ENCODE measurements at places on chromosomes 1 and 21.

GRCh38 chr1:74712881-74713280 lies 20.0 kb downstream of the CRYZ start:
- DNase-seq = no peak

DNA sequence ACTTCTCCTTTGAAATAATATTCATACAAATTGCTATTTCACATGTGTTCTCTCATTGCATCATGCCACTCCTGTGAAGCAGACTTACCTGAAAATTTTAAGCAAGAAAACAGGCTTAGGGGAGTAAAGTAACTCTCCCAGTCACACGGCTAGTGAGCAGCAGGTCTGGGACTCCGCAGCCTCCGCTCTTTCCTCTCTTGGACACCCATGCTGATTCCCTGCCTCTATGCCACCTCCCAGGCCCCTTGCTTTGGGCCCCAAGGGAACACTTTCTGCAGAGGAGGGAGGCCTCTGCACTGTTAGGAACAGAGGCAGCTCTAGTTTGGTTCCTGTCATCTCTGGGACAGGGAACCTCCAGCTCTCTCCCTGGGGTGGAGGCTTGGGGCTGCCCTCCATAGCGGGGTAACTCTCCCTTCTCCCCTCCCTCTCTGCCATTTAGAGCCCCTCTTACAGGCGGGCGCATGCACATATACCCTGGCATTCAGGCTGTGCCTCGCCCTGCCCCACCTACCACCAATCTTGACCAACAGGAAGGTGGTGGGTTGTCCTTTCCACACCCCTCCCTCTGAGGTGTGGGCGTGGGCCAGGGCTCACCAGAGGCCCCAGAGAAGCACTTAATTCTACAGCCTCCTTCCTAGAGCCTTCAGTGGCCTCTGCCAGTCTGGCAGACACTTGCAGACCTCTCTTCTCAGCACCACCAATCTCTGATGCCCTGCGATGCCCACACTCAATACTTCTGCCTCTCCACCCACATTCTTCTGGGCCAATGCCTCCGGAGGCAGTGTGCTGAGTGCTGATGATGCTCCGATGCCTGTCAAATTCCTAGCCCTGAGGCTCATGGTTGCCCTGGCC lies at the start of gene RXFP4:
RXFP4 (plus strand) TSS at position 646 of the 852 bp plus-strand sequence; CDS start at position 718, 72 bp downstream.
- no peak for DNase-seq

DNA sequence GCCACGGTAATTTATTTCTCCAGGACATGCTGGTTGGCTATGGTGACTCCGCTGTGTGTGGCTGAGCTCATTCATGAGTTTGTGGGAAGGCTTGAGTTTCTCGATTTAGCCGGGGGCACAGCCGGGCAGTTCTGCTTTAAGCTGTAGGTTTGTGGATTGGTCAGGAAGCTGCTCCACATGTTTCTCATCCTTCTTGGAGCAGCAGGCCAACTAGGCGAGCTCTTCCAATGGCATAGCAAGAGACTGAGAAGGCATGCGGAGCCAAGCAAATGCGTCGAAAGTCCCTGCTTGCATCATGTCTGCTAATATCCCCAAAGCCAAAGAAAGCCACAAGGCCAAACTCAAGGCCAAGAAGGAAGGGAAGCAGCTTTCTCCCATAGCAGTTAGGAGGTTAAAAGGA lies 71.6 kb upstream of the GREM2 start:
- DNase-seq = no peak

GRCh38 chr21:33305938-33306337 lies 18.8 kb upstream of the IFNAR1 start:
- DNase-seq = no peak

DNA sequence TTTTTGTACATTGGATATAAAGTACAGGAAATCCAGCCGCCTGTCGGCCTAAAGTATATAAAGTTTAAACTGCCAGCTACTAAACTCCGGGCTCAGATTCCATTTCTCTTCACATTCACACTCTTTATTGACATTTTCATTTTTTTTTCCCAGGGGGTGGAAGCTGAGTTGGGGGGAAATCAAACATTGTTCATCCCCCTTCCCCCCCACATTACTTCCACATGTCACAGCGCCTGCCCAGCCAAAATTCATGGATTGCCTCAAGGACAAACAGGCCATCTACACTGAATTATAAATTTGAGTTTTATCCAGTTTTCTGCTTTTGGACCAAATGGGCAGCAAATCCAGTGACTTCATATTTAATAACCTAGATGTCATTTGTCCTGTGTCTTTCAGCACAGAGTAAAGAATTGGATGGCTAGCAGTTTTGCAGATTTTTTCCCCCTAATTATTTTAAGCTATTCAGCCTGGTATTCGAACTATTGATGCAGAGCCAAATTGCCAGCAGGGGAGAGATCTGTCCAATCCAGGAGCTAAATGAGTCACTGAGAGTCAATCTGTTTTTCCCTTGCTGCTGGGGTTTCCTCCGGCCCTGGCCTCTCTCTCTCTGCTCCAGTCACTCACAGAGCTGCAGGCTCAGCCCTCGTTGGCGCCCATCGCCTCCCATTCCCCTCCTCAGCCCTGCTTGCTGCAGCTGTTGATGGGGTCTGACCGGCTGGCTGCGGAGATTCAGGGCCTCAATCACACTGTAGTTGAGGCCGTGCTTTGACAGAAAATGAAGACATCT lies 98.0 kb downstream of the LMO4 start:
- DNase-seq = no peak

GRCh38 chr21:42307106-42307505 lies 8.1 kb downstream of the TFF3 start:
- no peak for DNase-seq

GRCh38 chr1:241627453-241628259 lies 12.5 kb downstream of the CHML start:
- peak; percentile 36 for DNase-seq

DNA sequence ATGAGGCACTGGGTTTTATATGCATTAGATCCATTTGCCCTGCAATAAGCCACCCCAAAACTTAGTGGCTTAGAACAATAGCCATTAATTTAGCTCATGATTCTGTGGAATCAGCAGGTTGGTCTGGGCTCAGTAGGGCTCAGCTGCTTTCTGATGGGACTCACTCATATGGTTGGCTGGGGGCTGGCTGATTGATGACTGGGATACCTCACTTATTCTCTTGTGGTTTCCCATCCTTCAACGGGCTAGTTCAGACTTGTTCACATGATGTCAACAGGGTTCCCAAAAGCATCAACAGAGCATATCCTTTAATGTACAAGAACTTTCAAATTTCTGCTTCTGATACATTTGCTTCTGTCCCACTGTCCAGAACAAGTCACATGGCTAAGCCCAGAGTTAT lies 43.2 kb downstream of the DNM3 start:
- DNase-seq = no peak

DNA sequence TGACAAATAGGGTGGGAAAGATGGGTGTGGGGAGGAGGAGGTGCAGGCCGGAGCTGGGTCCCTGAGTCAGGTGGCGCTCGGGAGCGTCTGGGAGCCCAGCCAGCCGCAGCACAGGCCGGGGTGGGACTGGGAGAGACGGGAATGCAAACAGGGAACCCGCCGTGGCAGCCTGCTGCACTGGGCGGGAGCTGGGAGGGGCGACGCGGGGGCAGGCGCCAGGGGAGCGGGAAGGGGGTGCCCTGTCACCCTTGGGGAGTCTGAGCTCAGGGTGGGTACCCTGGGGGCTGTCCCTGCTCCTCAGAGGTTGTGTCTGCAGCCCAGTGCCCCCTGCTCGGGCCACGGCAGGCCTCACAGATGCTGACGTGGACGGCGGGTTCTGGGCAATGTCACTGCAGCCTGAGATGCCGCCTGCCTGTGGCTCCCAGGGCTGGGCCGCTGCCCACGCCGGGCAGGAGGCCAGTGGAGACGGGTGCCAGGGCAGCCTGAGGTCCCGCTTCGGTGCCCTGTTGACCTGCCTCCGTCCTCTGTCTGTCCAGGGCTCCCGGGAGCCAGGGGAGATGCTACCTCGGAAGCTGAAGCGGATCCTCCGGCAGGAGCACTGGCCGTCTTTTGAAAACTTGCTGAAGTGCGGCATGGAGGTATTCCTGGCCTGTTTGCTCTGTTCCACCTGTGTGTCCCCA lies 16.6 kb upstream of the LRRC3 start:
- no peak for DNase-seq

DNA sequence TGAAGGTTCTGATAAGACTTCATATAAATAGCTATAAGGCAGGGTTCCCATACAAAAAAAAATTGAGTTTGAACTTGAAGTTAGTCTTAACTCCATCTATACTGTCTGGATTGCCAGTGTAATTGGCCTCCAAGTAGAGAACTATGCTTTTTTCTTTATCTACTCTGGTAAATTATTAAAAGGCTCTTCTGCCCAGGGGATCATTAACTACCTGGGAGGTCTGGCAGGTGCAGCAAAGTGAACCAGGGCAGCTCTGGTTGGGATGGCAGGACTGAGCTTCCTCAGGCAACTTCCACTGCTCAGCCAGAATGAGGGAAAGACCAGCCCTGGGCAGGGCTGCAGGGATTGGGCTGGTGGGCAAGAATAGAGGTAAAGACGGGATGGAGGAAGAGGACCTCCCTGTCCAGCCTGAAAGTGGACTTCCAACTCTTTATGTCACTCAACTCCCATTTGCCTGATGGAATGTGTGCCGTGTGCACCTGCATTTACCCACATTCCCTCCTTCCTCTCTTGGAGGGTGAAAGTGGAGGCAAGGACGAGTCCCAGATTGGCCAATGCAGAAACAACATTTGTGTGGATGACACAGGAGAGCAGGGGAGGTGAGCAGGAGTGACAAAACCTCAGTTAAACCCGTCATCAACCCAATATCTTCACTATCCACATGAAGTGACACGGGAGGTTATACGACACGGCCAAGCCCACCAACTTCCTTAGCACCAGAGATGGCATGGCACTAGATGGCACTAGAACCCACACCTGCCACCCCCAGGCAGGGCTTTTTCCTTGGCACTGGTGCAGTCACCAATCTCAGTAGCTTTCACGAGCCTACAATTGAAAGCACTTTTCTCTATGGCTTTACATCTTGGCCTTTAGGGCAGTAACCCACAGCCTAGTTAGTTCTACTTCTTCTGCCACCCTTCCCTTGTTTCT lies 25.2 kb downstream of the CCN1 start:
- no peak for DNase-seq

- no peak for DNase-seq
Observed at GRCh38 chr1:31577515-31578192, 1.3 kb downstream of the TINAGL1 start.

GRCh38 chr1:77310924-77311323 lies 29.1 kb downstream of the AK5 start:
- DNase-seq = no peak

- DNase-seq = no peak
Observed at GRCh38 chr1:44547837-44548236, 126.4 kb downstream of the TMEM53 start.

DNA sequence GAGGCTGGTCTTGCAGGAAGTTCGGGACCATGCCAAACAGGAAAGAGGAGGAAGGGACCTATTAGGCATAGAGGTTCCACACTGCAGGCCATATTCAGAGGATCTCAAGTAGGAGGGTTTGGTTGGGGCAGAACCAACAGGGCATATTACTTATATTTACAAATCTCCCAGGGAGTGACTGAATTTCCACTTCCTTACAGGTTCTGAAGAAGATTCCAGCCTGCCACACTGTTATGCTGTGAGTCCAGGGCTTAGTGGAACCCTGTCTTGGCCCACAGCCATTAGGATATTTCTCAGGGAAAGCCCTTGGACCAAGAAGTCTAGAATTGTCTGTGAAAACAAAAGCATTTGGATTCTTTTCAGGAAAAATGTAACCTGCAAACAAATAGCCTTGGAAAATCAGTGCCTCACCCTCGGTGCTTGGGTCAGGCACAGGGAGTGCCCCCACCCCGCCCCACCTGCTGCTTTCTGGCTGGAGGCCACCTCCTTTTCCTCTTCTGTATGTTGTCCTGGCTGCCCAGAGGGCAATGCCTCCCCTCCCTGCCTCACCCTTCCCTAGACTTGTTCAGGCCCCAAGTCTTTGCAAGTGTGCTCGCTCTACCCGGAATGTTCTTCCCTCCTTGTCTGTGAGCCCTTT lies 41.0 kb upstream of the JUN start:
- DNase-seq = no peak

DNA sequence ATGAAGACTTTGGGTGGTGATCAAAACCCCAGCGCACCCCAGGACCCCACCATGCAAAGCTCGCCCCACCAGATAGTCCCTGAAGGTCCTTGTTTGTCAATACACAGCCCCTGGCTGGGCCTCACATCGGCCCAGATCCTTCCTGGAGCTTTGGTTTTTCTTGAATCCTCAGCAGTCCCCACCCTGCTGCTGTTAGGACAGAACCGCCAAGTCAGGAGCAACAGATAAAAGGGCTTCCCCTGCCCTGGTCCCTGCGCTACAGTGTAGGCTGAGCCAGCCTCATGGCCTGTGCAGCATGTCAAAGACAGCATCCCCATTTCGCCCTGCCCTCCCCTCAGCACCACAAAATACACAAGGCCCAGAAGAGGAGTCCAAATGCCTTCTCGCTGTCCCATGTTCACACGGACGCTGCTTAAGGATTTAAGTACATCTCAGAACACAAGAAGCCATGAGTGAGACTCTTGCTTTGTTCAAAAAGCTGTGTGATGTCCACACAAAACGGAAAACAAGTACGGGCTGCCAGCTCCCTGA lies 65.7 kb downstream of the PSMG1 start:
- DNase-seq = no peak

DNA sequence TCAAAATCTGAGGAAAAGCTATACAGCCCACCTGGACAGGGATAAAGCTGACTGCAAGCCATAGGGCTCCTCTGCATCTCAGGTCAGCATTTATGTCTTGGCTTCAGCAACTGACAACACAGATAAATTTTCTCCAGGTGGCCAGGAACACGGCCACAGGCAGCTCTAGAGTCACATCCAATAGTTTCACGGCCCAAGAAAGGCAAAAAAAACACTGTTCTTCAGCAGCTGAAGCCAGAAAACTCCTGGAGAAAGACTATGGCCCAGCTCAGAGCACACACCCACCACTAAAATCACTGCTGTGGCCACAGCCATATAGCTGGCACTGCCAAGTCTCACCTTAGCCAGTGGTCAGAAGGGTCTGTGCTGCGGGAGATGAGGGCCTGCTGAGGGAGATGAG lies 77.8 kb downstream of the HSF2BP start:
- DNase-seq = no peak
